BJ (cell line): ENCODE measurements at places on chromosomes 2 and 18.

DNA sequence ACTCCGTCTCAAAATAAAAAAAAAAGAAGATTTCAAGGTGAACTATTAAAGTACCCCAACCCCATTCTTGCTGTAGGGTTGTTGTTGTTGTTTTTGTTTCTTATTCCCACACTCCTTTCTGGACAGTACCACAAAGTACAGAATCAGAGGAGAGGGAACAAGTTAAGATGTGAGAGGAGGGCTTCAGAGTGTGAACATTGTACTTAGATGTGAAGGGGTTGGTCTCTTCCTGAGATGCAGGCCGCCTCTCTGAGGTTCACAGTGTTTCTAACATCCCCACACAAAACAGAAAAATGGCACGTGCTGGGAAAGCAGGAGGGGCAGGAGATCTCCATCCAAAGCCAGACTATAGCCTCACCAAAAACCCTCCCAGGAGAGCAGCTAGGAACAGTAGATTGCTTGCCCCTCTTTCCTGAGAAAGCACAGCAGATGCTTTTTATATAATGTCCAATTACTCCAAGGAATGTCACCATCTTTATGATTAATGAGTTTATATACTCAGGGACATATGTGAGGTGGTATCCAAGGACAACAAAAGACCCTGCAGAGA is 22.6 kb downstream of the ADD2 start:
- no peak for DNase-seq

DNA sequence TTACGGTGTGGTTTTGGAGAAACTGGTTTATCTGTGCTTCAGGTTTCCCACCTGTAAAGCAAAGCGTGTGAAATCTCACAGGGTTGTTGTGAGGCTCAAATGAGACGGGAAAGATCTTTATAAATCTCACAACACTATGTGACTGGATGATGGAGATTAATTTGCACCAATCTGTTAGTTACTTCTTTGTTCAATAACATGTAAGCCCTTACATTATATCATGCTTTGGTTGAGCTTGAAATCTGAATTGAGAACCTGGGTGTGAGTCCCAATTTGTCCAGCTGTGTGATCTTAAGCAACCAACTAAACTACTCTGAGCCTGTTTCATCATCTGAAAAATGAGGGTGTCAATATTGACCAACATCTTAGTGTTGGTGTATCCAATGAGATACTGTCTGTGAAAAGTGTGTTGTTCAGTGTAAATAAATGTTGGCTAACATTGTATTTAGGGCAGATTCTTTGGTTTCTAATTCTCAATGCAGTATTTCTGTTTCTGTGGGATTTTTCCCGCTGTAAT is 741 bp upstream of the GCKR start:
- no peak for DNase-seq

- DNase-seq, result no peak
Measured at GRCh38 chr2:209323738-209324137, 100.1 kb upstream of the MAP2 start.

GRCh38 chr2:188798159-188798558 is 176.0 kb upstream of the COL3A1 start:
- no peak for DNase-seq
